ENCODE measurements at places on chromosomes 13 and 19.

- no peak for DNase-seq
These were observed 66.9 kb upstream of the CLDN10 start for GRCh38 chr13:95485518-95486144.

- DNase-seq, result no peak
These were observed 690 bp downstream of the HCN2 start for GRCh38 chr19:590396-590745.

DNA sequence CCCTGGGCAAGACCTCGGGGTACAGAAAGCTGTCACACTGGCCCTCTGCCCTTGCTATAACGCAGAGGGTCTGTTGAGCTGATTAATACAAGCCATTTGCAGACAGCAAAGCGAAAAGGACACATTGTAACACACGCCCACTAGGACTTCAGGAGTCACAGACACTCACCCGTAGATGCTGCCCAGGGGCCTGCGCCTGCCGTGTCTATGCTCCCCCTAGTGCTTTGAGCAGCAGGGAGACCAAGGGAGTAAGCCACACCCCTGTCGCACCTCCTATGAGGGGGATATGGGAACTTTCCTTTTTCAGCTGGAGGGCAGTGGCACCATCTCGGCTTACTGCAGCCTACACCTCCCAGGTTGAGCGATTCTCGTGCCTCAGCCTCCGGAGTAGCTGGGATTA, 1930.2 kb downstream of the OLFM4 start:
- DNase-seq, result no peak

GRCh38 chr13:110826861-110827672, 87.8 kb downstream of the ANKRD10 start:
- no peak for DNase-seq

- DNase-seq, result no peak
These were observed 12.4 kb downstream of the CHAF1A start for GRCh38 chr19:4414800-4415321.

- no peak for DNase-seq
These were observed 311.4 kb upstream of the MAB21L1 start for GRCh38 chr13:35787937-35788336.

DNA sequence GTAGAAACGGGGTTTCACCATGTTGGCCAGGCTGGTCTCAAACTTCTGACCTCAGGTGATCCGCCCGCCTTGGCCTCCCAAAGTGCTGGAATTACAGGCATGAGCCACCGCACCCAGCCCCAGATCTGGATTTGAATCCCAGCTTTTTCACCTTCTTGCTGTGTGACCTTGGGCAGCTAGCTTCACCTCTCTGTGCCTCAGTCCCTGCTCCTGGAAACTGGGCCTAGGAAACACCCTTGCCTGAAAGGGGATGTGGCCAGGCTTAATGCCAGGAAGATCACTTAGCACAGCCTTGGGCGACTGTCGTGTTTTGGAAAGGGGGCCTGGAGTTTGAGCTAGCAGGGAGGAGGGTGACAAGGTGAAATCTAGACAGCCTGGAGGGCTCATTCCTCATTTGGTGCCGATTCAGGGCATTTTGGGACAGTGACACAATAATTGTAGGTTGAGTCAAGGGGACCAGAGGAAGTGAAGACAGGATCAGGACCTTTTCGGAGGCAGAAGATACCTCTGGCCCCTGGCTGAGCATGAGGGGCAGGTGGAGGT, 1.8 kb downstream of the PGPEP1 start:
- DNase-seq, result no peak

DNA sequence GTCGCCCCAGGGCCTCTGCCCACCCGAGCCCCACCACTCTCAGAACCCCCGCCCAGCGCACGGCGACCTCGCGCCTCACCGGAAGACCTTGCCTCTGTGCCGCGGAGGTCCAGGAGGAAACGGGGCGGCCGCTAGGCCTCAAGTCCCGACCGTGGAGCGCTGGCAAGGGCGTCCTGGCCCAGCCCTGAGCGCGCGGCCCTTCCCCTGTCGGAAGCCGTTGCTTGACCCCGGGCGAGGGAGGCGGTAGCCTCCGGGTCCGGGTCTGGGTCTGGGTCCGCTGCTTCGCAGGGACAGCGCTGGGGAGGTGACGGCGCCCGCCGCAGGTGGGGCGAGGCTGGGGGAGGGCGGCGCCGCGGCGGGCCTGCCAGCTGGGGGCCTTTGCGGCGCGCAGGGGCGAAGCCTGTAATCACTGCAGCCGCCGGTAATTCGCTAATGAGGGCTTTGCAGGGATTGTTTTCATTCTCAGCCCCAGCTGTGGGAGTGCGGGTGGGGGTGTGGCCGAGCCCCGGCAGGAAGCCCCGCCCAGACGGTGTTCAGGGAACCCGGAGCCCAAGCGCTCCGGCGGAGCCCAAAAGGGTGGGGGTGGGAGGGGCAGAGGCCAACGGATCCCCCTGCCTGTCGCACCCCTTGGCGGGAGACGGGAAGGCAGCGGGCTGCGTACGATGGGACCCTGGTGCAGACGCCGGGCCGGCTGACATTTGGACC, 8.6 kb downstream of the C19orf25 start:
- no peak for DNase-seq

DNA sequence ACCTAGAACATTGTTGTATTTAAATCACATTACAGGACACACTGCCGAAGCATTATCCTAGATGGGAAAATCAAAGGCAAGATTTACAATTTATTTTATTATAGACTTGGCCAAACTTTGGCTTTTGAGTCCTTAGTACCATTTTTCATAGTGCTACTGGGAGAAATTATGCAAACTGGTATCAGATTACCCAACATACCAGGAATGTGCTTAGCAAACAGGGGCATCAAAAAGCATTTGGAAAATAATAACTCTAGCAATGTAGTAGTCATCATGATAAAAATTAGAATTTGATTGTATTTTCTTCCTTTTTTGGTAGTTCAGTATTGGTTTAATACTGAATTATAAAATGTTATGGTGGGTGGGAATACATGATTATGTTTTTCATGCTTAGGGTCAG, 34.0 kb downstream of the GPC6 start:
- DNase-seq, result no peak

DNA sequence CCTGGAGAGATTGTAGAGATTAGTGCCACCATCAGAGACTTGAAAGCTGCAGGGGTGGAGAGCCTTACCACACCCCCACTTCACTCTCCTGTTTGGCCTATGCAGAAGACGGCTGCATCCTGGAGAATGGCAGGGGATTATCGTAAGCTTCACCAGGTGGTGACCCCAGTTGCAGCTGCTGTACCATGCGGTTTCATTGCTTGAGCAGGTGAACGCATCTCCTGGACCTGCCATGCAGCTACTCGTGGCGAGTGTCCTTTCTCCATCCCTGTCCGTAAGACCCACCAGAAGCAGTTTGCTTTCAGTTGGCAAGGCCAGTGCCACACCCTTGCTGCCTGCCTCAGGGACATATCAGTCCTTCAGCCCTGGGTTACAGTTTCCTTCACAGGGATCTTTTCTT, 21.2 kb downstream of the PPP5C start:
- DNase-seq, result no peak

- DNase-seq, result no peak
These were observed 15.4 kb upstream of the IRGC start for GRCh38 chr19:43700395-43701000.

DNA sequence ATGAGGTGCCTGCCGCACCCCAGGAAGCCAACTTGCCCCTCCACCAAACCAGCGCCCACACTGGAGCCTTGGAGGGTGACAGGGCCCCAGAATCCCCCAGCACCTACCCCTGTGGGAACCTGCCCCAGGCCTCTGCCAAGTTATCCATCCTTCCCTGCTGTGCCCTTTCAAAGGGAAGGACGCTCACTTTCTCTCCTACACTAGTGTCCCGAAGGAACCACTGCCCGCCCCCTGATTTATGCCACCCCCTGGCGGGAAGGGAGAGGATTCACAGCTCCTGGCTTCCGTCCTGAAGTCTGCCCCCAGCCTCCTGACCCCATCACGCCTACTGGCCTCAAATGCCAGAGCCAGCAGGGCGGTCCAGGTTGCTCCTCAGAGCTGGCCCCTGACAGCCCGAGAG, 1.4 kb downstream of the EVI5L start:
- DNase-seq, result no peak

DNA sequence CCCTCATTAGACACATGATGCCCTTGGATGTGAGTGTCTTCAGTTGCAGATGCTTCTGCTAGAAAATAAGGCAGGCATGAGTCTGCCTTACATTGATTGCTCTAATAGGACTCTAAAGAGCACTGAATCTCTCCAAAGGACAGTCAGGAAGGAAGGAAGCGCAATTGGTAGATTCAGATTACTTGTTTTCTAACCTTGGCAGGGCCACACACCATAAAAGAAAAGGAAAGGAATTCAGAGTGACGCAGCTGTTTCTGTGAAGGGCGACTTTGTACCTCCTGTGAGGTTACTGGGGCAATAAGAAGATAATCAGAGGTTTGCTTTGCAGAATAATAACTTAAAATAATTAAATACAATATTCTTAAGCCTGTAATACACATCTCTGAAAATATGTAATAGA, 48.0 kb downstream of the FRY start:
- DNase-seq, result no peak

DNA sequence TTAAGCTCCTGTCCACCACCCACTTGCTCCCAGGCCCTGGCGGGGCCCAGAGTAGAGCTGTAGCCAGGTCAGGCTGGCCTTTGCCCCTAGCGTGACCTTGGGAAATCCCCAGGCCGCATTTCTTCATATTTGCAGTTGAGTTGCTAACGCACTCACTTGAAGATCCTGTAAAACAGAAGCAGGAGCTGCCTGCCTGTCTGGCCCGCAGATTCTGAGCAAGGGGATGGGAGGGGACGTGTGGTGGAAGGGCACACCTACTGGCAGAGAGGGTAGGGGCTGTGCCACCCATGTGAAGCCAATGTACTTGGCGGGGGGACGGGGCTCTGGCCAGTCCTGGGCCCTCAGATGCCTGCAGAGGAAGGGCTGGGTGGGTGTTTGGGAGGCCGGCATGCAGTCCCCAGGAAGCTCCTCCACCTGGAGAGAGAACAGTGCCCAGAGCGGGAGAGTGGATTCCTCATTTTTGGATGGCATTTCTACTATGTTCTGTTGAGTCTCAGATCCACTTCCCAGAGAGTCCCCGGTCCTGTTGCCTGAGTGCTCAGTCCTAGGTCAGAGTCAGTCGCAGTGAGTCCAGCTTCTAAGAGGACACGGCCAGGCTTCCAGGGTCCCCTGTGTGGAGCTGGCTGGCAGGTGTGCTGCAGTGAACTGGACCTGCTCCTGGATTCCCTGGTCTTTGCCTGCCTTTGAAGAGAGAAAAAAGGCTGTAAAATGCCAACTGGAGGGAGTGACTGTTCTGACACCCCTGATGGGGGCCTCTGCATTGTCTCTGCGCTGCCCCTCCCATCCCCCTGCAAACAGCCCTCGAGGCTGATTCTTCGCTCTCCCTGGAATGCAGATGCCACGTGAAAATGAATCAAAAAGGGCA, 62.9 kb downstream of the GGACT start:
- no peak for DNase-seq

All from brain pericyte (primary cell).